SJSA1 (cell line): ENCODE measurements at places on chromosomes 7 and 10. TPM values are rescaled to one million over a fixed set of nuclear protein-coding genes. Genes with fewer than 3 reads are reported as not detected.
A peak's percentile ranks its signal among the peaks of the same experiment; 100 is the strongest.

GRCh38 chr10:119706521-119707278, 19.1 kb upstream of the INPP5F start:
- no peaks in the 10 kb centered on the region for H3K36me3 ChIP-seq
- no peak overlapping the region for H3K4me3 ChIP-seq
- H3K27ac ChIP-seq = no peak overlapping the region
- no peaks in the 10 kb centered on the region for H3K27me3 ChIP-seq
- no peak for DNase-seq
- peaks cover 5% of the 10 kb centered on the region for H3K4me1 ChIP-seq

The SKIDA1 gene
- 0.72 and 1.7 TPM in 2 replicates for total RNA-seq

The ACTR3C gene
- not detected in 2 replicates for total RNA-seq

GRCh38 chr7:22060197-22060596, 114.5 kb upstream of the CDCA7L start:
- H3K4me3 ChIP-seq = no peak overlapping the region
- H3K4me1 ChIP-seq = no peaks in the 10 kb centered on the region
- no peaks in the 10 kb centered on the region; the same call in 1 of the 2 replicates for H3K27me3 ChIP-seq
- H3K27ac ChIP-seq = no peak overlapping the region
- H3K36me3 ChIP-seq = no peaks in the 10 kb centered on the region
- DNase-seq = no peak

The ANTXRL gene
- not detected in 2 replicates for total RNA-seq

- peak overlapping the region; percentile 18 for H3K27ac ChIP-seq
- no peak overlapping the region for H3K4me3 ChIP-seq
- no peaks in the 10 kb centered on the region for H3K27me3 ChIP-seq
- peak; percentile 25 for DNase-seq
- peaks cover 21% of the 10 kb centered on the region for H3K4me1 ChIP-seq
Observed at GRCh38 chr7:130430841-130431666, 9.8 kb downstream of the CEP41 start.

GRCh38 chr7:23893176-23893941, 183.3 kb downstream of the STK31 start:
- no peak overlapping the region for H3K4me3 ChIP-seq
- no peak overlapping the region for H3K27ac ChIP-seq
- H3K4me1 ChIP-seq = peaks cover 18% of the 10 kb centered on the region
- no peaks in the 10 kb centered on the region for H3K36me3 ChIP-seq
- no peaks in the 10 kb centered on the region for H3K27me3 ChIP-seq
- no peak for DNase-seq

The CDCA7L gene
- 34.5 and 39.9 TPM in 2 replicates for total RNA-seq

DNA sequence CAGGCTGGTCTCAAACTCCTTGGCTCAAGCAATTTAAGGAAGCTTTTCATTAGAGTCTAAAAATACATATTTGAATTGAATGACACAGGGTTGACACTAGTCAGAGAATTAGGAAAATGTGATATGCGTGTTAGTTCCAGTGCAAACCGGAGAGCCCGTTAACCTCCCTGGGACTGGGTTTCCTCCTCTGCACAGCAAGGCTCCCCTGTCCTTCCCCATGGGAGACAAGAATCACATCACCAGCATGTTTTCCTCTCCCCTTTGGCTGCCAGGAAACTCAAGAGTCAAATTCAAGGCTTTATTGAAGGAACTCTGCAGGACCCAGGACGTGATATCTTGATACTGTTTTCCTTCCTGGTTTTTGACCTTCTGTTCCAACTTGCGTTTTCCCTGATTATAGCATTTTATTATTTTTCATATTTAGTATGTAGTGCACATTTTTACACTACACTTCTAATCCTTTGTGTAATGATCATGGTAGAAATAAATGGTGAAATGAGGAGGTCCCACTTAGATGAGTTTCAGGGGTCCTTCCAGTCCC, 24.9 kb downstream of the GSTO2 start:
- H3K4me1 ChIP-seq = peaks cover 5% of the 10 kb centered on the region; the same call in 1 of the 2 replicates
- H3K36me3 ChIP-seq = no peaks in the 10 kb centered on the region
- no peak overlapping the region for H3K27ac ChIP-seq
- H3K27me3 ChIP-seq = peaks cover 12% of the 10 kb centered on the region; the same call in 1 of the 2 replicates
- no peak for DNase-seq

DNA sequence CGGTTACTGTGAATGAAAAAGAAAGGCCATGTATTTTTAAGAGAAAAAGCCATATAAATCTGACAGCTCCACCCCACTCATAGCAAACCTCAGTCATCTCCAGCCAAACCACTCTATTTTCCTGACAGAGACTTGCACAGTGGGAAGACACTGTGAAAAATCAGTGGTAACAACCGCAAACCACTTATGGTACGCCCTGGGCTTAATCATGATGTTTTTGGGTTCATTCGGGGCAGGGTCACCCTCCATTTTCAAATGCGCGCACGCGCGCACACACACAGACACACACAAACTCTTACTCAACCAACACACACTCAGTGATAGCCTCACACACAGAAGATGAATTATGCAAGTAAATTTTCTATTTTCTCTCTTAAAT, 82.1 kb upstream of the HPS1 start:
- no peaks in the 10 kb centered on the region; the same call in 1 of the 2 replicates for H3K27me3 ChIP-seq
- H3K4me1 ChIP-seq = no peaks in the 10 kb centered on the region
- DNase-seq = no peak
- no peak overlapping the region for H3K27ac ChIP-seq
- no peaks in the 10 kb centered on the region for H3K36me3 ChIP-seq

DNA sequence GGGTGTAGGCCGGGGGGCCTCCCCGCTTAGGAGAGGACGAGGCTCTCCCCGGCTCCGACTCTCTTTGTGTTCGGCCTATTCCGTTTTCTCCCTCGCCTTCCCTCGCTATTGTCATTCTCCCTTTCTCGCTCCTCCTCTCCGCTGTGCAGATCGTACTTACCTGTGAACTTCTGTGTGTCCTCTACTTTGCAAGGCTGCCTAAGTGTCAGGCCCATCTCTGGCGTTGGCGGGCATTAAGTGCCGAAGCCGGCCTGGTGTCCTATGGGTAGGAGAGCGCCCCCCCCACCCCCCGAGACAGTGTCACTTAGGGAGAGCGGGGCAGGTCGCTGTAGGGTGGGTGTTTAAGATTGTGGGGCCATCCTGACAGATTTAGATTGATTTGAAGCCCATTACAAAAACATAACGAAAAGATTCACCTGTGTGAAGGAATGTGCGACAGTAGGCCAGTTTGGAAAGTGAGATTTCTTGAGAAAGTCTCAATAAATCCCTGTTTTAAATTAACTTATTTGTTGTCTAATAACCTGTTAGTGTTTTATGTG, 579 bp downstream of the RBM33 start:
- peaks cover 15% of the 10 kb centered on the region for H3K4me1 ChIP-seq
- H3K4me3 ChIP-seq = peak overlapping the region; percentile 99

- H3K27me3 ChIP-seq = no peaks in the 10 kb centered on the region
- H3K36me3 ChIP-seq = no peaks in the 10 kb centered on the region
- DNase-seq = no peak
Observed at GRCh38 chr7:69318794-69319193, 279.5 kb upstream of the AUTS2 start.

- no peaks in the 10 kb centered on the region for H3K27me3 ChIP-seq
- H3K4me1 ChIP-seq = no peaks in the 10 kb centered on the region
- peaks cover 3% of the 10 kb centered on the region for H3K36me3 ChIP-seq
- H3K4me3 ChIP-seq = no peak overlapping the region
Observed at GRCh38 chr10:43156590-43157341, 18.5 kb downstream of the CSGALNACT2 start.

DNA sequence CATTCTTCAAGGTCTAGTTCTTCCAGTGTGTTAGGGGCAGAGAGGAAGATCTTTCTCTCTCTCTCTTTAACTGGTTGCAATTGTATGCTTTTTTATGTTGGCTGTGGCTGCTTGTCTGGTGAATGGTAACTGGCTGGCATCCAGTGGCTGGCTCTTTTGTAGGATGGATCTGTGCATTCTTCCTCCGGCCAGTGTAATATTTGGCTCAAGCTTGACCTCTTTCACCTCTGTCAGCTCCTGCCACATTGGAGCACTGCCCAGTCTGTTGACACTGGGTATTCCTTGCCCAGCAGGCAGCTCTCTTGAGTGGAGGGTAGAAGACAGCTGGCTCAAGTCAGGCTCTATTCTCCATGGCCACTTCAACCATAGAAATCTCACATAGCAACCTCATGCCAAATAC, 528.3 kb downstream of the PHTF2 start:
- no peak overlapping the region for H3K4me3 ChIP-seq
- no peak for DNase-seq
- H3K27me3 ChIP-seq = no peaks in the 10 kb centered on the region
- H3K36me3 ChIP-seq = no peaks in the 10 kb centered on the region
- no peaks in the 10 kb centered on the region for H3K4me1 ChIP-seq

The PSPH gene
- total RNA-seq = 38.5 and 41.0 TPM in 2 replicates

The HOXA4 gene
- total RNA-seq = 0.58 TPM in 1 of 2 replicates, not detected in the other

DNA sequence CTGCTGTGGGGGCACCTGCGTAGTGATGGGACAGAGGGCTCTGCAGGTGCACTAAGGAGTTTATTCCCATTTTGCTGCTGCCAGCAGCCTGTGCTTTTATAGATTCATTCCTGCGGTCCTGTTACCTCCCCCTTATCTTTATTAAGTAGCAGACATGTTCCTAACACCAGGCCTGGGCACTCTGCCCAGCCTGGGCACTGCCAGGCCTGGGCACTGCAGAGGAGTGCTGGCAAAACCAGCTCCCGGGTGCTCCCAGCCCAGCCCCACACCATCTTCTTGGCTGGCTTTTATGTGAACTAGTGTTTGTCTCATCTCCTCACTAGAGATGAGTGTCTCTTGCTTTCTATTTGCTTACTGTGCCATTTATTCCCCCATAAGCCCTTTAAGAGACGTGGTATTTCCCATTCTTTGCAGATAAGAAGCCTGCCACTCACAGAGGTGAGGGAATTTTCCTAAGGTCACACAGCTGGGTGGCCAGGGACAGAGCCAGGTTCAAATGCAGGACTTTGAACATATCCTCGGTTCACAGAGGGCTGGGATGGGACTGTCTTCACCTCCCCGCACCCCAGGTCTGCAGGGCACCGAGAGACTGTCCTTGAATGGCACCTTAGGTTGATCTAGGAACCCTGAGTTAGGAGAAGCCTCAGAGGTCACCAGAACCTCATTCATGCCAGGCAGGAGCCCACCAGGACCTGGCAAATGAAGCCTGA, 14.6 kb upstream of the DRGX start:
- H3K27ac ChIP-seq = no peak overlapping the region
- H3K4me1 ChIP-seq = no peaks in the 10 kb centered on the region
- H3K4me3 ChIP-seq = no peak overlapping the region

- H3K36me3 ChIP-seq = no peaks in the 10 kb centered on the region
- H3K4me1 ChIP-seq = no peaks in the 10 kb centered on the region
- H3K4me3 ChIP-seq = no peak overlapping the region
- DNase-seq = no peak
Observed at GRCh38 chr10:44071479-44071878, 313.4 kb downstream of the CXCL12 start.

GRCh38 chr7:44218418-44219201, 17.8 kb downstream of the YKT6 start:
- H3K4me3 ChIP-seq = no peak overlapping the region
- no peaks in the 10 kb centered on the region for H3K27me3 ChIP-seq
- DNase-seq = no peak
- no peak overlapping the region for H3K27ac ChIP-seq

- peak overlapping the region; percentile 87 for H3K27ac ChIP-seq
- DNase-seq = peak; percentile 86
- H3K36me3 ChIP-seq = no peaks in the 10 kb centered on the region
- H3K4me3 ChIP-seq = no peak overlapping the region
- H3K4me1 ChIP-seq = peaks cover 33% of the 10 kb centered on the region
Observed at GRCh38 chr7:87480386-87480785, 4.9 kb upstream of the ABCB4 start.

- H3K4me3 ChIP-seq = no peak overlapping the region
- no peak overlapping the region for H3K27ac ChIP-seq
- H3K4me1 ChIP-seq = peaks cover 19% of the 10 kb centered on the region
- no peak for DNase-seq
- peaks cover 6% of the 10 kb centered on the region; the same call in 1 of the 2 replicates for H3K36me3 ChIP-seq
Observed at GRCh38 chr10:61989995-61990760, 88.7 kb downstream of the ARID5B start.

- no peak for DNase-seq
- no peak overlapping the region for H3K4me3 ChIP-seq
- no peaks in the 10 kb centered on the region for H3K27me3 ChIP-seq
Observed at GRCh38 chr10:81969136-81969535, 94.1 kb downstream of the NRG3 start.

The CRYGN gene
- not detected in 2 replicates for total RNA-seq

GRCh38 chr7:35550831-35551230, 144.1 kb downstream of the HERPUD2 start:
- H3K27ac ChIP-seq = no peak overlapping the region
- no peaks in the 10 kb centered on the region; the same call in none of the 2 replicates for H3K27me3 ChIP-seq
- no peaks in the 10 kb centered on the region for H3K36me3 ChIP-seq

DNA sequence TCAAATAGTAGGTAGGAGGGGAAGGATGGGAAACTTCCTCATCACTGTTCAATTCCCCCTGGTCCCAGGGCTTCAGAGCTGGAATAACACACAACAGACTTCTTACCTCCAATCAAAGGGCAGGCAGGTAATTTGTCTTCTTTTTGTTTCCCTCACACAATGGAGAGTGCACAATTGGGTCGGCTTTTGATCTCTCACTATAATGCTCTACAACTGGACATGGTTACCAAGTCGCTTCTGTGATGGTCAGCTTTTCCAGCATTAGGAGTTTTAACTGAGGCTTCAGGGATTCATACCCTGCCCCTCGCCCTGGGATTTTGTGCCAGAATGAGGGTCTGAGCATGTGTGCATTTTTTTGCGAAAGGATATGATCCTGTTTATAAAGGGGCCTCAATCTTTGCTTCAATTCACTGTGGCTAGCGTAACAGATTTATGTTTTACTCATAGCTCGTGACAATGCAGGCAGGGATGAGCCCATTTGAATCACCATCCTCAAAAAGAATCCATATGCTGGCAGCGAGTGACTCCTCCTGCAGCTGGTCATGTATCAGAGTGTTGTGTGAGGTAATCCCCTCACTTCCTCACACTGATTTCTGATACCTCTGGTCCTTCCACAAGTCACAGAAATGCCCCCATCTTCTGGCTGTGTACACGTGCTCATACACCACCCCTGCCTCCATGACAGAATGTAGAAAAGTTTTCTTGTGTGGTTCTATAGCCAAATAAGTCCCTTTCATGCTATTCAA, 189.6 kb downstream of the CTTNBP2 start:
- H3K4me3 ChIP-seq = no peak overlapping the region
- DNase-seq = no peak
- H3K27ac ChIP-seq = no peak overlapping the region
- H3K36me3 ChIP-seq = no peaks in the 10 kb centered on the region
- H3K27me3 ChIP-seq = peaks cover 12% of the 10 kb centered on the region
- H3K4me1 ChIP-seq = no peaks in the 10 kb centered on the region

The EGFR gene
- total RNA-seq = 22.4 and 28.9 TPM in 2 replicates

DNA sequence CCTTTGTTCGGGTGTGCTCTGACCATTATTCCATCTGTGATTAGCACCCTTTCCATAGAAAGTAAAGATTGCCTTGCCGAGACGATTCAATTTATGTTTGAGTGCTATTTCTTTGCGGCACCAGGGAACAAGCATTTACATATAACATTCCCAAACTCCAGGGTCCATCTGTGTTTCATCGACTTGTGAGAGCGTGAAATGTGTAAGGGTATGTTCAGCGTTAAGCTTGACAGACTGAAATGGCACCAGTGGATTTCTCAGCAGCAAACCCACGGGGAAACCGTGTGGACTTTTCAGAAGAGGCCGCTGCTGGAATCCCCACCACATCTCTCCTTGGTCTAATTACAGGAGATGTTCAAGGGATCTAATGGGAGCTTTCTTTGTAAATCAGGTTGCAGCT, 270.5 kb downstream of the TCERG1L start:
- H3K4me1 ChIP-seq = no peaks in the 10 kb centered on the region
- no peaks in the 10 kb centered on the region for H3K27me3 ChIP-seq
- H3K27ac ChIP-seq = no peak overlapping the region
- no peaks in the 10 kb centered on the region for H3K36me3 ChIP-seq
- no peak for DNase-seq

- H3K27ac ChIP-seq = no peak overlapping the region
- H3K27me3 ChIP-seq = peaks cover 22% of the 10 kb centered on the region
- H3K36me3 ChIP-seq = no peaks in the 10 kb centered on the region
- no peak overlapping the region for H3K4me3 ChIP-seq
Observed at GRCh38 chr7:156943091-156944041, 6.1 kb upstream of the NOM1 start.

The FAM241B gene
- 0.16 TPM in 1 of 2 replicates, not detected in the other for total RNA-seq

The HYAL4 gene
- total RNA-seq = not detected in 2 replicates
